ENCODE measurements at places on chromosomes 11 and 22. TPM values are rescaled to one million over a fixed set of nuclear protein-coding genes. Genes with fewer than 3 reads are reported as not detected.

Gene SF1
- total RNA-seq = 503 TPM

- H3K4me1 ChIP-seq = no peaks in the 10 kb centered on the region
- H3K36me3 ChIP-seq = no peaks in the 10 kb centered on the region
- H3K4me3 ChIP-seq = no peak overlapping the region
- H3K27ac ChIP-seq = no peak overlapping the region
- DNase-seq = no peak
Measured at GRCh38 chr11:116638463-116638862, 134.3 kb downstream of the BUD13 start.

DNA sequence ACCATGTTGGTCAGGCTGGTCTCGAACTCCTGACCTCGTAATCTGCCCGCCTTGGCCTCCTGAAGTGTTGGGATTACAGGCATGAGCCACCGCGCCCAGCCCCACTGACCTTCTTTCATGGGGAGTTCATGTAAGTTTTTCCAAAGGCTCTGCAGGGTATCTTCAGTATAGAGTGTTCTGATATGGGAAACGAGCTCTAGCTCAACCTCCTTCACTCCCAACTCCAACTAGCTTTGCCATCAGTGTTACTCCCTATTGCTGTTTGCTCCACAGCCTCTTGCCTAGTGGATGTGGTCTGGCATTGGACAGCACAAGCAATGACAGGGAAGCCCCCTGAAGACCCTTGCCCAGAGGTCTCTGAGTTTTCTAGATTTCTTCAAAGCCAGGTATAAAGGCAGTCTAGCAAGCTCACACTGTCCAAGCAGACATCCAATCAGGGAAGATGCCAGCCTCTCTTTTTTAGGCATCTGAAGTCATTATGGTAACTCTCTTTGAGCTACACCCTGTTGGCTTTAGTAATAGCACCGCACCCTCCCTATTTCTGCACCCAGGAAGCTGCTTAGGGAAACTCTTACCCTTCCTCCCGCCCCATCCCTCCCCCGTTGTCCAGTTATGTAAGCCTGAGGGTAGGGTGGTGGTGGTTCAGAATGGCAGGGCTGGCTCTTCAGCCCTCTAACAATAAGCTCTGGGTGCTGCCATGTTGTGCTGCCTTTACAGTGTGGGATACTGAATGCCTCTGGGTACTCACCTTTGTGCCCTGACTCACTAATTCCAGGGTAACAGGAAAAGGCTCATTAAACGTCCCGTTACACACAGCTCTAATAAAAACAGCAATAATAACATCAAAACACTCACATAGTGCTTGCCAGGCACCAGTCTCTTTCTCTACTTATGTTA, 41.4 kb upstream of the CLDN5 start:
- H3K4me3 ChIP-seq = no peak overlapping the region
- H3K27me3 ChIP-seq = peaks cover 16% of the 10 kb centered on the region
- no peaks in the 10 kb centered on the region for H3K36me3 ChIP-seq
- H3K27ac ChIP-seq = no peak overlapping the region
- no peak for DNase-seq

Gene OR8G5
- total RNA-seq = not detected

Gene OR4P4
- not detected for total RNA-seq

- H3K4me1 ChIP-seq = no peaks in the 10 kb centered on the region
- H3K27ac ChIP-seq = no peak overlapping the region
- H3K4me3 ChIP-seq = no peak overlapping the region
Measured at GRCh38 chr11:16217631-16218030, 138.7 kb downstream of the SOX6 start.

DNA sequence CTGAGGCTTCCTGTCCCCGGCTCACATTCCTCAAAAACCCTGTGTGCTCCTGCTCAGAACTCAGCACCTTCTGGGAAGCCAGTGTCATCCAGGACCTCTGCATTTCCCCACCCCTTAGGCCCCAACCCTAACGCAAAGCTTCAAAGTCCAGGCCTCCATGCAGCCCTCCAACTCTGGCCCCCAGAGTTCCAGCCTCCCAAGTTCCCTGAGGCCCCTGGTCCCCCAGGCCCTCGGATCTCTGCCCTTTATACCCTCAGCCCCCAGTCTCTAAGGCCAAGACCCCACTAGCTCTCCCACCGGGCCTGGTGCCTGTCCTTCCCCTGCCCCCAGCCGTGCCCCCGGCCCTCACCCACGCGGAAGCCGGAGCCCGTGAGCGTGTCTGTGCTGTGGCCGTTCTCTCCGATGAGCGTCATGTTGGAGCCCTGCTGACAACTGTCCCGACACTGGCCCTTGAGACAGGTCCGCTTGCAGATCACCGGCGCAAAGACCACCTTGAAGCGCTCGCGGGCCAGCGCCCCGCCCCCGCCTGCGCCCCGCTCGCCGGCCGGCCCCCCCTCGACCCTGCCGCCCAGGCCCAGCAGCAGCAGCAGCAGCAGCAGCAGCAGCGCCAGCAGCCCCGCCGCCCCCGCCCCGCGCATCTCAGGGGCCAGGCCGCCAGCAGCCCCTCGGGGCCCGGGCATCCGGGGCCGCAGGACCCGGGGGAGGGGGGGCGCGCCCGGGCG, 718 bp downstream of the LTBP3 start:
- H3K27me3 ChIP-seq = peaks cover 40% of the 10 kb centered on the region
- no peak for DNase-seq
- peaks cover 14% of the 10 kb centered on the region for H3K4me1 ChIP-seq

Gene MRPL11
- total RNA-seq = 59.1 TPM

GRCh38 chr22:24601217-24602104, 1.5 kb upstream of the GGT1 start:
- DNase-seq = no peak
- H3K27me3 ChIP-seq = no peaks in the 10 kb centered on the region
- no peak overlapping the region for H3K4me3 ChIP-seq
- no peaks in the 10 kb centered on the region for H3K36me3 ChIP-seq
- peaks cover 12% of the 10 kb centered on the region for H3K4me1 ChIP-seq

Gene DCDC1
- total RNA-seq = 7.3 TPM

Gene IRAG1
- total RNA-seq = 5.4 TPM

Gene DLG2
- total RNA-seq = 2.4 TPM

Gene OR51B4
- total RNA-seq = not detected

DNA sequence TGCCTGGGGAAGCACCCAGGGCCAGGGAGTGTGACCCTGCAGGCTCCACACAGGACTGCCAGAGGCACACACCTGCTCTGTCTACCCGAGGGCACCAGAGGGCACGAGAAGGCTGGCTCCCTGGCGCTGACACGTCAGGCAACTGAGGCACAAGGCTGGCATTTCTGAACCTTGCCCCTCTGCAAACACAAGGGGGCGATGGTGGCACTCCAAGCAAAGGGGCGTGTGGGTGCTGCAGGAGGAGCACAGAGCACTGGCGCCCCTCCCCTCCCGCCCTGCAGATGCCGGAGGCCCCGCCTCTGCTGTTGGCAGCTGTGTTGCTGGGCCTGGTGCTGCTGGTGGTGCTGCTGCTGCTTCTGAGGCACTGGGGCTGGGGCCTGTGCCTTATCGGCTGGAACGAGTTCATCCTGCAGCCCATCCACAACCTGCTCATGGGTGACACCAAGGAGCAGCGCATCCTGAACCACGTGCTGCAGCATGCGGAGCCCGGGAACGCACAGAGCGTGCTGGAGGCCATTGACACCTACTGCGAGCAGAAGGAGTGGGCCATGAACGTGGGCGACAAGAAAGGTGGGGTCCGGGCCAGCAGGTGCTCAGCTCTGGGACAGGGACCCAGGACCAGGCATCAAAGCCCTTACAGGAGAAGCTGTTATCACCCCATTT, 20.8 kb upstream of the TXNRD2 start:
- peak; percentile 51 for DNase-seq
- H3K27ac ChIP-seq = peak overlapping the region; percentile 92
- H3K4me1 ChIP-seq = peaks cover 38% of the 10 kb centered on the region
- no peaks in the 10 kb centered on the region for H3K27me3 ChIP-seq

DNA sequence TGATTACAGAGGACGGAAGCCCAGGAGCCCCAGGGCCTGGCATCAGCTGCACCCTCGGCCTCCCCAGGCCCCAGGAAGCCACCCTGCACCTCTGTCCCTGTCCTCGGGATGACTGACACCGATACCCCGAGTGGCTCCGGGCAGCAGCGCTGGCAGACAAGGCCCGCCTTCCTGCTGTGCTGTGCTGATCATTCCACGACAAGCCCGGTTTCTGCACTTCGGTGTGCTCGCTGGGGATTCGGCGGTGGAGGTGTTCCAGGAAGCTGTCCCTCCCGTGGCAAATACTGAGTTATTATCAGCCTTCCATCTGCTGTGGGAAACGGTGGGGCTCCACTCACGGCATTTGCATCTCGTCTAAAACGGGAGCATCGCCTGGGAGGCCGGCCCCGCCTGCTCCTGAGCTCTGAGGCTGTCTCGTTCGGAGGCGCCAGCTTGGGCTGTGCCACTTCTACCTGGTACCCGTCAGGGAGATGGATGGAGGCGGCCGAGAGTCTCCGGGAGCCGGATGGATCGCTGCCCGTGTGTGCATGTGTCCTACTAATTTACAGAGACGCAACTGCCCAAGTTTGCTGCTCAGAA, 506.1 kb downstream of the BRD1 start:
- H3K4me3 ChIP-seq = no peak overlapping the region
- H3K27ac ChIP-seq = no peak overlapping the region
- DNase-seq = no peak
- peaks cover 42% of the 10 kb centered on the region for H3K27me3 ChIP-seq

DNA sequence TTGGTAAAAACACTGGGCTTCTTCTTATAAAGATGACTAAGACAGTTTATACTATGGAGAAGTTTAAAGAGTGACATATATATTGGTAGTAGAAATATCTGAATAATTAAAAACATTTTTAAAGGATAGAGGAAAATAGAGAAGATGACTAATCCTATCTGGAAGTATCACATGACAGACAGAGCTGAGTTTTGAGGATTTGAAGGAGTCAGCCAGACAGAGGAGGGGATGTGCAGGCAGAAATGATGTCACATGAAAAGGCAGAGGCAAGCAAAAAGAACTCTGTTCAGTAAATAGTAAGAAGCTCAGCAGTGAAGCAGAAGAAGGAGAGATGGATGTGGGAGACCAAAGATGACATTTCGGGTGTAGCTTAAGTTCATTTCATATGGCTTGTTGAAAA, 1.6 kb downstream of the OR10A2 start:
- H3K27me3 ChIP-seq = no peaks in the 10 kb centered on the region
- no peak for DNase-seq
- no peak overlapping the region for H3K4me3 ChIP-seq
- H3K27ac ChIP-seq = no peak overlapping the region

GRCh38 chr11:11105361-11105760, 247.5 kb upstream of the ZBED5 start:
- H3K36me3 ChIP-seq = no peaks in the 10 kb centered on the region
- H3K27me3 ChIP-seq = peaks cover 3% of the 10 kb centered on the region
- DNase-seq = no peak
- no peak overlapping the region for H3K27ac ChIP-seq
- peaks cover 2% of the 10 kb centered on the region for H3K4me1 ChIP-seq

GRCh38 chr11:57335023-57335342, 709 bp downstream of the SSRP1 start:
- H3K36me3 ChIP-seq = peaks cover 12% of the 10 kb centered on the region
- DNase-seq = no peak
- H3K4me3 ChIP-seq = peak overlapping the region; percentile 92
- H3K27ac ChIP-seq = peak overlapping the region; percentile 94
- H3K27me3 ChIP-seq = peaks cover 2% of the 10 kb centered on the region

Gene KCNQ1
- total RNA-seq = 3.1 TPM

DNA sequence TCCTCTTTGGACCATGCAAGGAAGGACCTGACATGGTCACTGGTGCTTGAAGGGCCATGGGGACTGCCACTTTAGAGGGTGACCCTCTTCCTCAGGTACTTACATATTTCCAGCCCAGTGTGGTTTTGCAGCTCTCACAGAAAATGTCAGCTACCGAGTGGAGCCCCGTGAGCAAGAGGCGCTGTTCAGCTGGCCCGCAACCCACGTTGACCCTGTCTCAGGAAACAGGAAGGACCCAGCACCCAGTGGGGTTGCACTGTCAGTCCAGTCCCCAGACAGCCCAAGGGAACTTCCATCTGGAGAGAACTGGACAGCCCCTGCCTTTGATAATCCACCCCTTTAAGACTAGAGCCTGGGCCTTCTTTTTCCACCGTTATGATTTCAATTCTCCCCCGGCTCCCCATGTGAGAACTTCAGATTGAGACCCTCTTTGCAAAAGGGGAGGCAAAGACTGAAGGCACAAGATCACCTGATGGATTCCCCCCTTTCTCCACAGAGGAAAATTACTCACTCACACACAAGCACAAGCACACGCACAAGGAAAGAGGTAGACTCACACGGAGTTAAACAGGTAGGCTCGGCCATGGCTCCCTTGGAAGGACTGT, 3.4 kb downstream of the YPEL4 start:
- H3K4me1 ChIP-seq = peaks cover 75% of the 10 kb centered on the region
- H3K4me3 ChIP-seq = peak overlapping the region; percentile 67
- peak overlapping the region; percentile 76 for H3K27ac ChIP-seq
- H3K27me3 ChIP-seq = no peaks in the 10 kb centered on the region
- peaks cover 8% of the 10 kb centered on the region for H3K36me3 ChIP-seq

Gene C11orf86
- not detected for total RNA-seq

GRCh38 chr11:132692891-132693290, 839.4 kb downstream of the OPCML start:
- no peak overlapping the region for H3K4me3 ChIP-seq
- peaks cover 21% of the 10 kb centered on the region for H3K4me1 ChIP-seq
- no peaks in the 10 kb centered on the region for H3K36me3 ChIP-seq
- H3K27me3 ChIP-seq = peaks cover 51% of the 10 kb centered on the region
- no peak overlapping the region for H3K27ac ChIP-seq

Gene OR52J3
- not detected for total RNA-seq

Gene EIF1AD
- 40.1 TPM for total RNA-seq

Gene BAIAP2L2
- 7.0 TPM for total RNA-seq

- peaks cover 18% of the 10 kb centered on the region for H3K36me3 ChIP-seq
- H3K27me3 ChIP-seq = no peaks in the 10 kb centered on the region
- no peak overlapping the region for H3K27ac ChIP-seq
Measured at GRCh38 chr22:19970479-19971275, 29.1 kb upstream of the TXNRD2 start.

Gene NELL1
- total RNA-seq = 2.2 TPM

Gene OR51E2
- total RNA-seq = not detected

DNA sequence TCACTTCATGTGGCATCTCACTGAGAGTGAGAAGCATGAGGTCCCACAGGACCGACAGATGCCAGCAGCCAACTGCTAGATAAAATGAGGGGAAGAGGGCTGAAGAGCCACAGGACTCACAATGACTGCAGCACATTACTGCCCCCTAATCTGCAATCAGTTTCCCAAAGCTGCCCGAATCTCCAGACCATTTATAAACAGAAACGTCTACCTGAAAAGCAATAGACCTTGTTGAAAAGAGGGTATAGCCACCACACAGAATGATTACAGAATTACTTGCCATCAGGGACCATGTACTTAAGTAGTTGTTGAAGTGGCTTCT, 12.4 kb upstream of the TEF start:
- H3K4me3 ChIP-seq = no peak overlapping the region
- DNase-seq = no peak
- peaks cover 3% of the 10 kb centered on the region for H3K27me3 ChIP-seq
- no peak overlapping the region for H3K27ac ChIP-seq
- H3K36me3 ChIP-seq = no peaks in the 10 kb centered on the region
- peaks cover 9% of the 10 kb centered on the region for H3K4me1 ChIP-seq

Measured in progenitor cell of endocrine pancreas (in vitro differentiated cells).